Activated naive CD8-positive, alpha-beta T cell treated with anti-CD3 and anti-CD28 coated beads, Interleukin-2, amount 50 U/mL, for 16 hours (primary cell): ENCODE measurements at places on chromosomes 5 and 9.

- no peak for DNase-seq
Observed at GRCh38 chr9:22649384-22649783, 202.8 kb downstream of the DMRTA1 start.

DNA sequence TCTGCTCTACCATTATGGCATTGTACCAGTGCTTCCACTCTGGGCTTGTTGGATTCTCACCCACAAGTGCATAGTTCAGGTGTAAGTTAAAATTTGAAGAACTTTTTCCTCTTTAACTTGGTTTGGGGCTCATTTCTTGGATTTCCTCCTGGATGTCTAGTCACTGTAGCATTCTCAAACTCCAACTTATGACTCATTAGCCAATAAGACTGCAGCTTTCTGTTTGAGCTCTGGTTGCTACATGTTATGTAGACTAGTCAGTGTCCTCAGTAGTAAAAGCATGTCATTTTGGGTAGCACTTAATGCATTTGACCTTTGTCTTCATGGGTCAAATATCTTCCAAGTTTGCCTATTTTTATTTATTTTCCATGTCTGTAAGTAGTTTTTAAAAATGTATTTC is 790.8 kb downstream of the BRINP1 start:
- DNase-seq, result no peak

- DNase-seq, result no peak
Observed at GRCh38 chr5:14076561-14076960, 66.6 kb upstream of the TRIO start.

- no peak for DNase-seq
Observed at GRCh38 chr5:141850244-141850768, 27.9 kb downstream of the PCDH1 start.

- DNase-seq, result no peak
Observed at GRCh38 chr5:124661317-124662141, 84.9 kb downstream of the ZNF608 start.

DNA sequence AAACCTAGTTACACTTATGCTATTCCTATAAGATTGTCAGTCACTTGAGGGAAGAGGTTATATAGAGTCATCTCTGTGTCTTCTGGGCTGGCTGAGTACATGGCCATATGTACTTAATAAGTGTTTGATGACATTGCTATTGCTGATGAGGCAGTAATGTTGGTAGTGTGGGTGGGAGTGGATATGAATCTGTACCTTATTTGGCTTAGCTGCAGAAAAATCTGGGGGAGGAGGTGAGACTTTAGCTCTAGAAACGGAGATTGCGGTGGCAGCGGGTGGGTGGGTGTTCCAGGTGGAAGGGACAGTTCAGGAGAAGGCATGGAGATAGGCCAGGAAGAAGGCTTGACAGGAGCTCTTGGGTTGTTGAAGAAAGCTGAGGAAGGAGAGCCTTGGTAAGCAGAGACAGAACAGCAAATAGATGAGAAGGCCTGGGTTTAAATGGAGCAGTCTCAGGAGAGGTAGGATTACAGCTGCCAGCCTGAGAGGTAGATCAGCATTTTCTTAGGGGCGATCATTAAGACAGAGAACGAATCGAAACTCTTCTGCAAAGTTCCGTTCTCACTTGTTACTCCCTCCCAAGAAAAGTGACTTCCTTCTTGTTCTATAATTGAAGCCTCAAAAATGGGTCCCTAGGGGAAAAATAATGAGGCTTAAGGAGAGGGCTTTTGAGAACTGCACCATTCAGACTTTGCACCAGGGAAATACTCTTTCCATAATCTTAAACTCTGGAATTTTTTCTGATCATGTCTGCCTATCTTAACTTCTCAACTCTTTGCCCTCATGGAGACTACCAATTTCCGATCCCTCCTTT is 160.5 kb downstream of the UNC13B start:
- DNase-seq, result no peak

DNA sequence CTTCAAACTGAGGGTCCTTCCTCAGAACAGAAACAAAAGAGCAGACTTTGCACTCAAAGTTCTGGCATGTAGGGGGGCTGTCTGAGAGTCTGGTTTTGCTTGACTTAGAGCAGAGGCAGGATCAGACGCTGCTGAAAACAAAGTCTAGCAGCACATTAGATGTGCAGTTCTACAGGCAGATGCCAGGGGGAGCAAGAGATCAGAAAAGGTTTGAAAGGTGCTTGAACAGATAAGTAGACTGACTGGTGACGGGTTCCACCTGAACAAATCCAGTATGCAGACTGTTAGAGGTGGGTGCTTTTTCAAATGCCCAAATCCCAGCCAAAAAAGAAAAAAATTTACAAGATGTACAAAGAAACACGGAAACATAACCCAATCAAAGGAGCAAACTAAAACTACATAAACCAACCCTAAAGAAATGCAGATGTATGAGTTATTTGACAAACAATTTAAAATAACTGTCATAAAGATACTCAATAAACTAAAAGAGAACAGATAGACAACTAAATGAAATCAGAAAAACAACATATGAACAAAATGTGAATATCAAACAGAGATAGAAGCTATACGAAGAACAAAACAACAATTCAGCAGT is 194.7 kb upstream of the FREM1 start:
- DNase-seq, result no peak

DNA sequence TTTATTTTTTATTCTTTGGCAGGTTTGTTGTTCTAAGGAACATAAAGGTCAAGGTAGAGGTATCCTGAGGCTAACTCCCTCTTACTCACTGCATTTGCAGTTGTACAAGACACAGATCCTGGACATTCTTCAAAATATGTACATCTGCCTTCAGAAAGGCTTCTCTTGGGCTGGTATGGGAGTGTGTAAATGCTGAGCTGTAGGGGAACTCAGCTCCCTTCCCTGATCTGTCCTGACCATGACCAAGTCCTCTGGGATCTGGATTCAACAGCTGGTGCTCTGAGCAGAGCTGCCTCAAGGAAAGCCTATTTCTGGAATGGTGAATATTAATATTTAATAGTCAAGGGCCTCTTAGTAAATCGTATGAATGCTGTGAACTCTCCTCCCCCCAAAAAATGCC is 117.4 kb downstream of the PRKACG start:
- DNase-seq, result no peak

- no peak for DNase-seq
Observed at GRCh38 chr9:21836437-21837161, 34.2 kb downstream of the MTAP start.

DNA sequence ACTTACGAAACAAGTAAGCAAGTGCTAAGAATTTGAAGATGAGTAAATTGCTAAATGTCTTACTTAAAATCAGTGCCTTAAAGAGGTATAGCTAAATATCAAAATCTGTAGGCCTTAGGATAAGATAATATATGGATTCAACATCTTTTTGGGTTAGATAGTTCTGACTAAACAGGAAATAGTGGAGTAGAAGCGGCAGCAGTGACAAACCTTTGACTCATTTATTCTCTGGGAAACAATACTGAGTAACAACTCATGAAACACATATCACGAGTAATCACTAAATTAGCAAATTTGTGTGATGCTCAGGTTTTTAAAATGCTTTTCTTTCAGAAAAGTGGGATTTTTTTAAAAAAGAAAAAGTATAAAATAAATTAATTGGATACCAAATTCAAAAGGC is 762.1 kb upstream of the TYRP1 start:
- no peak for DNase-seq

DNA sequence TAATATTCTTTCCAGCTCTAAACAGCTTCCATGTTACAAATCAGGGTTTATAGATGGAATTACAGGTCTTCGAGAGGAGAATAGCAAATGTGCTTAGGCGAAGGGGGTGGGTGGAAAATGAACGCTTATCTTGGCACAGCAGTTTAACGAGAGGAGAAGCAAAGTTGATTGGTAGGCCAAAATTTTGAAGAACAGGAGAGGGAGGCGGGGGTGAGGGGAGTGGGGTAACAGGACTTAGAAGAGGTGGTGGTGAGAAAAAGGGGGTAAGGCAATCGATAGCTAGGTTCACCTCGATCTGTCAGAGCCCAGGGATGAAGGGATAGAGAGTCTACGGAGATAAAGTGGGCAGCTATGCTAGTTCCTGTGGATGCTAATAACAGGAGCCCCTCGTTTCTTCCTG is 764 bp downstream of the ANKRA2 start:
- DNase-seq, result no peak

- DNase-seq, result no peak
Observed at GRCh38 chr5:151180291-151180690, 22.7 kb upstream of the ANXA6 start.

GRCh38 chr5:159826351-159827214 is 89.7 kb upstream of the ADRA1B start:
- DNase-seq, result no peak

GRCh38 chr9:110891760-110892159 is 146.5 kb downstream of the LPAR1 start:
- DNase-seq, result no peak

- DNase-seq, result no peak
Observed at GRCh38 chr9:77495834-77496671, 152.1 kb downstream of the GNA14 start.

DNA sequence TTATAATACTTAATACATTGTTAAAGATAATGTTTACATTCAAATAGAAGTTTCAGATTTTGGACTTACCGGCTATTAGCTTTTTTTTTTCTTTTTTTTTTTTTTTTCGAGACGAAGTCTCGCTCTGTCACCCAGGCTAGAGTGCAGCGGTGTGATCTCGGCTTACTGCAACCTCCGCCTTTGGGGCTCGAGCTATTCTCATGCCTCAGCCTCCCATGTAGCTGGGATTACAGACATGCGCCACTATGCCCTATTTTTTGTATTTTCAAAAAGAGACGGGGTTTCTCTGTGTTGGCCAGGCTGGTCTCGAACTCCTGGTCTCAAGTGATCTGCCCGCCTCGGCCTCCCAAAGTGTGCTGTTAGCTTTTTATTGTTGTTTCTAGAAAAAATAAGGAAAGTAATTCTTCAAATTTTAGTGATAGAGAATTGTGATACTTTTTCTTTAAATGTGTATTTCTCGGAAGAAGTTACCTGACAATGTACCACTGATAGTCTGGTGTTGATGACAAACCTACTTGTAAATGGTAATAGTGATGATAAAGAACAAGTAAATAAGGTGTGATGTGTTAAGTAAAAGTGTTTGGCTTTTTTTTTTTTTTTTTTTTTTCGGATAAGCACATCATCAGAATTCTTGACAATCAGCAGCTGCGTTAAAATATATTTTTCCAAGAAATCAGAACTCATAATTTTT is 2.7 kb downstream of the CDC42SE2 start:
- no peak for DNase-seq
